ENCODE measurements at places on chromosomes 6 and 20.

- peaks cover 7% of the 10 kb centered on the region for H3K27me3 ChIP-seq
- H3K4me3 ChIP-seq: no peak overlapping the region
- no peak overlapping the region for H3K27ac ChIP-seq
- no peaks in the 10 kb centered on the region for H3K36me3 ChIP-seq
These were observed 6.9 kb upstream of the CD40 start for GRCh38 chr20:46111028-46111835.

- no peak overlapping the region for H3K27ac ChIP-seq
- DNase-seq: no peak
- H3K36me3 ChIP-seq: no peaks in the 10 kb centered on the region
- H3K4me1 ChIP-seq: no peaks in the 10 kb centered on the region
- H3K4me3 ChIP-seq: no peak overlapping the region
These were observed 313.6 kb upstream of the SULF2 start for GRCh38 chr20:48098866-48099265.

- H3K36me3 ChIP-seq: no peaks in the 10 kb centered on the region
- no peaks in the 10 kb centered on the region for H3K27me3 ChIP-seq
- peaks cover 31% of the 10 kb centered on the region for H3K4me1 ChIP-seq
- H3K27ac ChIP-seq: no peak overlapping the region
- H3K4me3 ChIP-seq: no peak overlapping the region
These were observed 91.0 kb downstream of the TMEM242 start for GRCh38 chr6:157232161-157232895.

GRCh38 chr6:92748131-92748530 lies 671.2 kb downstream of the EPHA7 start:
- H3K27me3 ChIP-seq: no peaks in the 10 kb centered on the region
- no peaks in the 10 kb centered on the region for H3K36me3 ChIP-seq
- no peak for DNase-seq
- no peak overlapping the region for H3K27ac ChIP-seq
- H3K4me1 ChIP-seq: no peaks in the 10 kb centered on the region

DNA sequence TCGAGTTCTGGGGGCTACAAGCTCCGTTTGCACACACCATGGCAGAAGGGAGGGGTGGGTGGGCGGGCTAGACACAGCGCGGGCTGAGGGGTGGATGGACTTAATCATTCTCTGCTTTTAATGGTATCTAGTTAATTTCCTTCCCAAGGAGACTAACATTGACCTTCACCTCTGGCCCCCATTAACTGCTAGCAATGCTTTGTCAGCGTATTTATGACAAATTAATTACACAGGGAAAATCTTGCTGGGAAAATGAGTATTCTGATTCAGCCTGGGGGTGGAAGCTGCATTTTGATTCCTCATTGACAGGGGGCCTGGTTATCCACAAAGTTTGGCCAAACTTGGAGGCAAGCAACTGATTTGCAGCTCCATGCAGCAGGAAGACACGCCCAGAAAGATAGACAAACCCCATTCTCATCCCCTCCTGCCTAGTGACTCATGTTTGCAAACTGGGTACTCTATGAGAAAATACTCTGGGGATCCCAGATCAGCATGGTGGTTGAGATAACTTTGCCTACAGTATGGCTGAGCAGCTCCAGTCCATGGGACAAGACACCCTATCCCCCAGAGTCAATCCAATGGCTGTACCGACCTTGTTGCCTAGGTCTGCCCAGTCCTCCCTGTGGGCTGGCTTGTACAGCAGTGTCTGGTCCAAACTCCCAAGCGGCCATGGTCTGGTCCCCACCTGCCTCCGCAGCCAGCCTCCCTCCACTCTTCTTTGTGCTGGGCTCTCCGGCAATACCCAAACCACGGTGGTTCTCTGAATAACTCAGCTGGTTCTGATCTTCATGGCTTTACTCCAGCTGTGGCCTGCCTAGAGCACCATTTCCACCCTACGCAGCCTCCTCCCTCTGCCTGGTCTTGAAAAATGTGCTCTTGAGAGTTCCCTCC lies 19.7 kb downstream of the ZBP1 start:
- no peak overlapping the region for H3K4me3 ChIP-seq
- peaks cover 8% of the 10 kb centered on the region for H3K4me1 ChIP-seq
- H3K36me3 ChIP-seq: no peaks in the 10 kb centered on the region
- H3K27ac ChIP-seq: no peak overlapping the region

DNA sequence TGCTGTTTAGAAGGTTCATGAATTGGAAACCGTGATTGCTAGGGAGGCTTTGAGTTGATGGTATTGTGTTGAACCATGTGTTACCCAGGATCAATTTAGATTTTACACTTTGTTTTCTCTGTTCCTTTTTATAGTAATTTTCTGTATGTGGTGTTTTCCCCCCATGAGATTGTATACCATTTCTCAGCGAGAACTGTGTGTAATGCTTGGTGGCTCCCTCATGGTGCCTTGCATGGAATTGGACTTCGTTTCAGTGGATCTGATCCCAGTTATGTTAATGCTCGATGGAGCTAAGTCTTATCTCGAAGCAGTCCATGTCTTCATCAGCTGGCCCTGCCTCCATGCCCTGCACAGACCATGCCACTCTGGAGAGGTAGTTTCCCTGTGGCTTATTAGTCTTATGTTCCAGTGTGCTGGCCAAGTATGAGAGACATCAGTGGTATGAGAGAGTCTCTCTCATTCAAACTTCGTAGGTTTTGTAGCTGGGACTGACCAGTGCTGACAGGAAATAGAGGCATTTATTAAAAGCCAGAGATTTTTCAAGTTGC lies 18.7 kb downstream of the PTPN1 start:
- no peak overlapping the region for H3K4me3 ChIP-seq
- no peak overlapping the region for H3K27ac ChIP-seq
- no peak for DNase-seq
- no peaks in the 10 kb centered on the region for H3K36me3 ChIP-seq
- H3K27me3 ChIP-seq: no peaks in the 10 kb centered on the region

DNA sequence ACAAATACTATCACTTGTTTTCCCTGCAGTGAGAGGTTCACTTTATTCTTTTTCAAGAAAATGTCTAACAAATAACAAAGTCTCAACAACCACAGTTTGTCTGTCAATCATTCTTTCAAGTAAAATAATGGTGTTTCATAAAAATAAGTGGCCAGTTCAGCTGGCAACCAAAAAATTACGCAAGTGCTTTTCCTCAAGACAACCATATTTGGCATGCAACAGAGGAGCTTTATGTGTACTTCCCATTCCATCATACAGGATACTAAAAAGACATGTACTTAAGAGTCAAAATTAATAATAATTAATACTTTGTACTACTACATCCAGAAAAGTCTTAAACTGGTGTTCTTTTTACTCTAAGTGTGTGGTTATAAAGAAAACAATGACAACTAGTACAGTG lies 34.6 kb downstream of the ATG5 start:
- H3K4me3 ChIP-seq: no peak overlapping the region
- no peak for DNase-seq
- H3K27me3 ChIP-seq: no peaks in the 10 kb centered on the region
- no peaks in the 10 kb centered on the region for H3K4me1 ChIP-seq

GRCh38 chr6:68726337-68726736 lies 91.3 kb downstream of the ADGRB3 start:
- no peaks in the 10 kb centered on the region for H3K27me3 ChIP-seq
- H3K4me1 ChIP-seq: no peaks in the 10 kb centered on the region
- no peak for DNase-seq
- no peaks in the 10 kb centered on the region for H3K36me3 ChIP-seq
- no peak overlapping the region for H3K27ac ChIP-seq
- H3K4me3 ChIP-seq: no peak overlapping the region

GRCh38 chr6:14656649-14657048 lies 539.1 kb downstream of the CD83 start:
- H3K4me3 ChIP-seq: no peak overlapping the region

- H3K4me1 ChIP-seq: no peaks in the 10 kb centered on the region
- no peaks in the 10 kb centered on the region for H3K27me3 ChIP-seq
- DNase-seq: no peak
- no peak overlapping the region for H3K27ac ChIP-seq
- H3K36me3 ChIP-seq: no peaks in the 10 kb centered on the region
These were observed 239.2 kb upstream of the DEFB112 start for GRCh38 chr6:50288881-50289280.

- no peak for DNase-seq
- no peaks in the 10 kb centered on the region for H3K36me3 ChIP-seq
- H3K27ac ChIP-seq: no peak overlapping the region
- no peaks in the 10 kb centered on the region for H3K4me1 ChIP-seq
- H3K4me3 ChIP-seq: no peak overlapping the region
These were observed 795.9 kb downstream of the MAFB start for GRCh38 chr20:39893003-39893685.

GRCh38 chr6:143368426-143368825 lies 82.1 kb downstream of the ADAT2 start:
- H3K27me3 ChIP-seq: no peaks in the 10 kb centered on the region
- H3K27ac ChIP-seq: no peak overlapping the region
- no peaks in the 10 kb centered on the region for H3K4me1 ChIP-seq

DNA sequence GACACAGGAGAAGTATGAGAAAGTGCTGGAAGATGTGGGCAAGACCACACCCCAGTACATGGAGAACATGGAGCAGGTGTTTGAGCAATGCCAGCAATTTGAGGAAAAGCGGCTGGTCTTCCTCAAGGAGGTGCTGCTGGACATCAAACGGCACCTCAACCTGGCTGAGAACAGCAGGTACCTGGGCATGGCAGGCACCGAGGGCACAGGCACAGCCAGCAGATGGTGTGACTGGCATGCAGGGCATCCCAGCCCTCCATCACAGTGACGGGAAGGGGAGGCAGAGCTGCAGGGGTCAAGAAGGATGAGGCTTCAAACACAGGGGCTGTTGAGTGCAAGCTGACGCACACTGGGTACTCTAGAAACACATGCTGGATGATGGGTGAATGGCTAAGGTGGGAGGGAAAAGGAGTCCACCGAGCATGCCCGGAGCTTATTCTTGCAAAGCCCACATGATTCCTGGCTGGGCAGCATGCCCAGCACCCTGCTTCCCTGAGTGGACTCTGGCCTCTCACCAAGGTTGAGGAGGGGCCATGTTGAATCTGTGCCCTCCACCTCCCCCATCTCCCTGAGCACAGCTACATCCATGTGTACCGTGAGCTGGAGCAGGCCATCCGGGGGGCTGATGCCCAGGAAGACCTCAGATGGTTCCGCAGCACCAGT lies 26.3 kb downstream of the SPDEF start:
- H3K27ac ChIP-seq: no peak overlapping the region
- peaks cover 18% of the 10 kb centered on the region for H3K4me1 ChIP-seq
- H3K4me3 ChIP-seq: no peak overlapping the region
- H3K27me3 ChIP-seq: no peaks in the 10 kb centered on the region

- DNase-seq: no peak
- H3K36me3 ChIP-seq: no peaks in the 10 kb centered on the region
- H3K27me3 ChIP-seq: no peaks in the 10 kb centered on the region
- H3K27ac ChIP-seq: no peak overlapping the region
These were observed 4.6 kb downstream of the TMEM181 start for GRCh38 chr6:158564243-158565121.

GRCh38 chr20:25744261-25744660 lies 47.6 kb upstream of the ZNF337 start:
- H3K27me3 ChIP-seq: no peaks in the 10 kb centered on the region
- no peak overlapping the region for H3K27ac ChIP-seq
- no peaks in the 10 kb centered on the region for H3K4me1 ChIP-seq
- DNase-seq: no peak
- H3K4me3 ChIP-seq: no peak overlapping the region
- H3K36me3 ChIP-seq: no peaks in the 10 kb centered on the region

GRCh38 chr6:147570681-147571080 lies 62.2 kb downstream of the SAMD5 start:
- DNase-seq: no peak
- H3K4me1 ChIP-seq: no peaks in the 10 kb centered on the region
- H3K36me3 ChIP-seq: no peaks in the 10 kb centered on the region

DNA sequence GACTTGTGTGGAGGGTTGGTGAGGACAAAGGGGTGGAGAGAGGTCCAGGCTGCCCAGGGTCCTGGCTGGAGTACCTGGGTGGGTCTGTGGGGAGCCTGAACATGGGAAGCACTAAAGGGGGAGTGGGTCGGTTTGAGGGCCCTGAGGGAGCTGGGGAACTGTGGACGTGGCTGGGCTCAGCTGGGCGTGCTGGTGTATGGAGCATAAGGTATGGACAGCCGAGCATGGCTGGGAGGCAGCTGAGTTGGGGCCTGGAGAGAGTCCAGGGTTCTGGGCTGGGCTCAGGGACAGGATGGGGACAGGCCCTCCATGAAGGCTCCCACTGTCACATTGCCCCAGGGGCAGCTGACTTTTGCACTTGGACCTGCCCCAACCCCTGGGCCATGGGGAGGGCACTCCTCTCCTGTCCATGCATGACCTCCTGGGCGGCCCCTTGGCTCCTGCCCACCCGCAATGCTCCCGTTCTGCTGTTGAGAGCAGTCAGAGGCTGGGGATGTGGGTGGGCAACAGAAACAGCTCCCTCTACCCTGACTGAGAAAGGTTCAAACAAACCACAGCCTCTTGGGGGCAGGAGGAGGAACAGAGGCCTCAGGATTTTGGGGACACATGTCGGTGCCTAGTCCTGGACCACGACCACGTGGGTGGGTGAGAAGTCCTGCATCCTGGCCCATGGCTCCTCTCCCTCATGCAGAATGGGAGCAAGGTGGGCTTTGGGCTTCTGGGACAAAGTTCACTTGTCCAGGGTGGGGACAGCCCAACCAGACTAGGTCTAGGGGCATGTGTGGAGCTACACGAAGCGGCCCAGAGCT lies 4.5 kb downstream of the C20orf204 start:
- no peaks in the 10 kb centered on the region for H3K36me3 ChIP-seq
- peaks cover 68% of the 10 kb centered on the region for H3K4me1 ChIP-seq
- DNase-seq: peak; percentile 20
- H3K27me3 ChIP-seq: peaks cover 54% of the 10 kb centered on the region

GRCh38 chr6:46996860-46997641 lies 45.1 kb downstream of the ADGRF1 start:
- no peak overlapping the region for H3K4me3 ChIP-seq
- H3K27me3 ChIP-seq: no peaks in the 10 kb centered on the region
- H3K4me1 ChIP-seq: no peaks in the 10 kb centered on the region
- H3K27ac ChIP-seq: no peak overlapping the region
- no peaks in the 10 kb centered on the region for H3K36me3 ChIP-seq

DNA sequence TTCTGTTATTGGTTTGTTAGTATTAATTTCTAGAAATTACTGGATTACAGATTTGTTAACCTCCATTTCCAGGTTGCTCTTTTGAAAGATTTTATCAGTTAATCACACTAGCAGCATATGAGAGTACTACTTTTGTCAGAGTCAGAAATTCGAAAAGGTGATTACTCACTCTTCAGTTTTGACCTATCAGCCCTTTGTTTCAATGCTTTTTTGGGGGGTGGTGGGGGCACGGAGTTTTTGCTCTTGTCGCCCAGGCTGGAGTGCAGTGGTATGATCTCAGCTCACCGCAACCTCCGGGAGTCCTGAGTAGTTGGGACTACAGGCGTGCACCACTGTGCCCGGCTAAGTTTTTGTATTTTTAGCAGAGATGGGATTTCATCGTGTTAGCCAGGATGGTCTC lies 149.2 kb downstream of the JARID2 start:
- H3K4me1 ChIP-seq: peaks cover 26% of the 10 kb centered on the region
- no peaks in the 10 kb centered on the region for H3K27me3 ChIP-seq
- no peak overlapping the region for H3K4me3 ChIP-seq
- no peak for DNase-seq
- no peak overlapping the region for H3K27ac ChIP-seq
- H3K36me3 ChIP-seq: no peaks in the 10 kb centered on the region

DNA sequence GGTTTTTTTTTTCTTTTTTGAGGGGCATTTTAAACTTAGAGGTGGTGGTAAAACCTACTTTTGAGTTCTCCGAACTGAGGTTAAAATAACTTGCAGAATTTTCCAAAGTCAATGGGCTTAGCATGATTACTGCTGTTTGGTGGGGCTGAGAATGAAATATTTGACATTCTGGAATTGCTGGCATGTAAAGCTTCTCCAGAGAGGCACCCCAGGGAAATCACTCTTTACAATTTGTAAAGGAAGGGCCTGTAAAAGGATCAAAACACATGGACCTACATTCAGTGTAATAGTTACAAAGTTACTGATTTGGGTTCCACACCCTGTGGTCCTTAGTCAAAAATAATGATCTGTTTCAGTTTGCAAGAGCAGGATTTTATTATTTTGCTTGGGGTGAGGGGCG lies 5.5 kb downstream of the FAM217B start:
- H3K4me1 ChIP-seq: peaks cover 39% of the 10 kb centered on the region
- H3K27ac ChIP-seq: no peak overlapping the region
- H3K27me3 ChIP-seq: no peaks in the 10 kb centered on the region
- DNase-seq: no peak
